ENCODE measurements at places on chromosomes 2 and 18.

DNA sequence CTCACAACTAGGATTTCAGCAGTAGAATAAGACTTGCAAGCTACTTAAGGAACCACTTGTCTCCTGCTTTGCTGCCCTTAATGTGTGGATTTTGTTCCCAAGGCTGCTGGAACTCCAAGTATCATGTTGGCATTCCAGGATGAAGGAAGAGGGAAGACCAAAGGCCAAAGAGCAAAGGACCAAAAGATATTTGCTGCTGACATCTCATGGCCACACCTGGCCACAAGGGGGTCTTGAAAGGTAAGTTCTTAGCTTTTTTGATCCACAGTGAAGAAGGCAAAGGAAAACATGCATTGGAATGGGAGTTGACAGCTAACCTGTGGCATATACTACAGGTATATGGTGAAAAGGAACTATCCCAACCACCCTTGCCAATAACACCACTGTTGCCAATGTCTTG is 3.9 kb upstream of the MATN3 start:
- DNase-seq, result no peak

- DNase-seq, result no peak
Observed at GRCh38 chr2:56522605-56523089, 338.9 kb downstream of the CCDC85A start.

- no peak for DNase-seq
Observed at GRCh38 chr2:46862514-46862913, 53.1 kb downstream of the MCFD2 start.

DNA sequence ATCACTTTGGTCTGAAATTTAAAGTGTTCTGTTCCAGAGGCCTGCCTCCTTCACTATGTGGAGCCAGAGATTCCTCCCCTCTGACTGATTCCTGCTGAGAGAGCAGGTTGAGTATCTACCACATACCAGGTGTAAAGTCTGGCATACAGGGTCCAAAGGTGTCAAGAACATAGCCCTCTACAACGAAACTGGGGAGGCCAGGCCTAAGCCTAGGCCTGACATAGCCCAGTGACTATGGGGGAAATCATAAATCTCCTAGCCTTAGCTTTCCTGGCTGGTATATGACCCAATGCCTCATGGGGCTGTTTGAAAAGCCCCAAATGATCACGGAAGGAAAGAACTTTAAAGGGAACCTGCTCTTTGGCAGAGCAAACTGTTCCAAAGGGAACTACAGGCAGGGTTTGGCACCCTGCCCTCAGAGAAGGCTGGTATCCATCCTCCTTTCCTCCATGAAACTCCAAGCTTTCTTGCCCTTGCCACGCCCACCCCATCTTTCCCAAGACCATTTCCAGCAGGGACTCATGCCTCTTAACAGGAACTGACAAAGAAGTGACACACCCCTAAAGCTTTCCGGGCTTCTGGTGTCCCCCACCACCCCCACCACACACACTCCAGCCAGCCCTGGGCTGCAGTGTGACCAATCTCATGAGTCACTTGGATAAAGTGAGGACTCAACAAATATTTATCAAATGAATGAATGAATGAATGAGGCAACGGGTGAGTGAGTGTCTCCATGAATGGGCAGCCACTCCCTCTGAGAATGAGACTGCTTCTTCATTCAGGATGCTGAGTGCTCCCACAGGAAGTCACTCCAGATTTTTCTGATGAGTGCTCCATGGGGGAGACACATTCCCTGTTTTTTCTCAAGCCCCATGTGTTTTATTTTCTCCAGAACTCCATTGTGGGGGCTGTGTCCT is 114.5 kb upstream of the STPG4 start:
- DNase-seq, result no peak

DNA sequence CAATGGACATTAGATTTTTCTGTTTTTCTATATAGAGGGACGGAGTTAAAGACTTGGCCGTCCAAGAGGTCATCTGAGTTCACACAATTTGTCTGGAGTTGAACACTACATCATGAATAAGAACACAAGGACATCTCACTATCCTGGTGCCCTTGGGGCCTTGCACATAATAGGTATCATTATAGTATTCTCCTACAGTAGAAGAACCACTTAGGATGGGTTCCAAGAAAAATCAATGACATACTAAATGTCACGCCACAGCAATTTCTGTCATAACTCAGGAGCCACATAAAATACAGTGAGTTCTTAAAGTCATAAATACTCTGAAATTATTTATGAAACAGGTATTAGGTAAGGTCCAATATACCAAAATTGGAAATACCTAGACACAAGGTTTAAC is 154.4 kb downstream of the NCKAP5 start:
- DNase-seq, result no peak

- no peak for DNase-seq
Observed at GRCh38 chr2:226337941-226338600, 461.5 kb downstream of the IRS1 start.

DNA sequence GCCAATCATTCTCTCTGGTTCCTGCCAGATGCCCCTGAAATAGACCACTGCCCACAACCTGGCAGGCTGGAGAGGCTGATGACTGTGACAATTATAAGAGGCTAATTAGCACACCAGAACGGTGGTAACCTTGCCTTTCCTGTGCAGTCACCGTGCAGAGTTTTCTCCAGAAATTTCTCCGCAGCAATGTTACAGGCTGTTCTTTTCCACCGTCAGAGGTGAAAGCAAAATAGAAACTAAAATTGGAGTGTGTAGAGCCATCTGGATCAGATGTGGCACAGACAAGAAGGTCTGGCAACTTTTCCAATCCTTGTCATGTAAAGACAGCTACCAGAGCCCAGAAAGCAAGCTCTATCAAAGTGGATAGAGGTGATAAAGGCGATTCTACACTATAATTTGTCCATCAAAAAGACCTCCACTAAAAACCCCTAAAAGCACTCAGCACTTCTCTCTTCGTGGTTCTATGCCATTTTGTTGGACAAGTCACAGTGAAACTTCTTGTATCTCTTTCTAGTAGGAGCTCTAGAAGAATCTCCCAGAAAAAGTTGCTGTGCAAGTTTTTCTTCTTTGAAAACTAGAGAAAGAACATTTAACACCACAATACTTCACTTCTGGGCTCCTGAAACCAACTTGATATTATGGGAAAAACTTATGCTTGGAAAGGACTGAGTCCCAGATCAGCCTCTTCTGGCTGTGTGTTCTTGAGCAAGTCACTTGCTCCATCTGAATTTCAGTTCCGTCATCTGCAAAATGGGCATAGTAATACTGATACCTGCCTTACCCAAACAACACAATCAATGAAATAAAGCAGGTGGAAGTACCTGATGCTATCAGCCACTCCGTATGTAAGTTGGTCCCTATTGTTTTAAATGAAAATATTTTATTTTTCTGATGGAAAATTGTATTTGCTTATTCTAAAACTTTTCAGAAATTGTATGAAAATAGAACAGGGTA is 295.6 kb upstream of the DLGAP1 start:
- no peak for DNase-seq

DNA sequence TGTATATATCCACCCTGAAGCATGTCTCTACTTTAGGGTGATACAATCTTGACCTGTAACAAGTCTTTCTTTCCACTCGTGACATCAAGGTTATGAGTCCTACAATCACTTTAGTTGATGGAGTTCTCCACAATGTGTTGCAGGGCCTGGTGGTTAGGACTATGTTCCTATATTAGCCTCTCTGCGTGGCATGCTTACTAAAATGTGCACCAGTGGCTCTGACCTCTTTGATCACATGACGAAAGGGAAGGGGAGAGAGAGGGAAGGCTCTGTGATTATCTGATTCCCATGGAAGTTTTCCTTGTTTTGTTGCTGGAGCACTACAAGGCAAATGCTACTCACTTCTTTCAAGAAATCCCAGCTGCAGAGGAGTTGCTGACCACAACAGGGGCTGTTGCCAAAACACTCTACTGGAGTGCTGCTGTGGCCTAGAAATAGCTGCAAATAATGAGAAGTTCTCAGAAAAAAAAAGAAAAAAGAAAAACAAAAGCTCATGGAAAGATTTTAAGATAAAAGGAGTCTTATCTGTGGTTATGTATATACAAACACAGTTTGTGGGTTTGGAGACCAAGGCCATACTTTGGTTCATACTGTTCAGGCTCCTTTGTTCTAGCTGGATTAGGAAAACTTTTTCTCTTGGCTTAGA is 272.8 kb upstream of the MMADHC start:
- DNase-seq, result no peak

DNA sequence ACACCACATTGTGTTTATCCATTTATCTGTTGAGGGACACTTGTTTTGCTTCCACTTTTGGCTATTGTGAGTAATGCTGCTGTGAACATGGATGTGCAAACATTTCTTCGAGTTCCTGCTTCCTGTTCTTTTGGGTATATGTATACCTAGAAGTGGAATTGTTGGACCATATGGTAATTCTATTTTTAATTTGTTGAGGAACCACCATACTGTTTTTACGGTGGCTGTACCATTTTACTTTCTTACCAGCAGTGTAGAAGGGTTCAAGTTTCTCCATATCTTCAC is 23.1 kb downstream of the ANXA4 start:
- DNase-seq, result no peak

GRCh38 chr2:46471-47345 is at the start of gene FAM110C:
TSS of gene FAM110C (minus strand) at chr2:46505. CDS start at chr2:46385, 120 bp downstream.
- DNase-seq, result no peak

GRCh38 chr18:36770315-36770946 is 58.4 kb downstream of the TPGS2 start:
- DNase-seq, result no peak

DNA sequence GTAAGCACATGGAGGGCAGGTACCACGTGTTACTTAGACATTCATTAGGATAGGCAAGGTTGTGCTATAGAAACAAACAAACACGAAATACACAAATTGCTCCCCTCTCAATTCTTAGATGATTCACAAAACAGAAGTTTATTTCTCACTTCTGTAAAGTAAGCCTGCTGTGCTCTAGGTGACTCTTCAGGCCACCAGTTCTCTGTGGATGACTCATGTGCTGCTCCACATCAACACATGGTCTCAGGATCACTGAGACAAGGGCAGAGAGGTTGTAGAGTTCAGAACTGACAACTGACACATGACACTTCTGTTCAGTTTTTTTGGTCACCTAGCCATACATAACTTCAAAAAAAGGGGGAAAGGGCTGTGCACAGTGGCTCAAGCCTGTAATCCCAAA is 70.6 kb downstream of the DAW1 start:
- DNase-seq, result no peak

DNA sequence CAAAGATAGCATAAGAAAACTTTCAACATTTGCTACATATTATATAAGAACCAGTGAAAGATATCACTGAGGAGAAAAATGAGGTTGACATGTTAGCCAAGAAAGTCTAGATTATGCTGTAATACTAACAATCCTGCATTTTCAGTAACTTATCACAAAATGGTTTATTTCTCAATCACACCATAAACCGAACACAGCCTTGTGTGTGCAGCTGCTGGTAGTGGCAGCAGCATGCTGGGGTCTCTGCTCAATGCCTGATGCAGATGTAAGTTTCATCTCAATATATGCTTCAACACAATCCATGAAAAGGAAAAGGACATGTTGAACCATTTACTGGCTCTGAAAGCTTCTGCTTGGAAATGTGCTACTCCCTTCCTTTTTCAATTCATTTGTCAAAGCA is 376.3 kb downstream of the GPD2 start:
- no peak for DNase-seq

- no peak for DNase-seq
Observed at GRCh38 chr2:37767959-37768925, 96.8 kb upstream of the CDC42EP3 start.

DNA sequence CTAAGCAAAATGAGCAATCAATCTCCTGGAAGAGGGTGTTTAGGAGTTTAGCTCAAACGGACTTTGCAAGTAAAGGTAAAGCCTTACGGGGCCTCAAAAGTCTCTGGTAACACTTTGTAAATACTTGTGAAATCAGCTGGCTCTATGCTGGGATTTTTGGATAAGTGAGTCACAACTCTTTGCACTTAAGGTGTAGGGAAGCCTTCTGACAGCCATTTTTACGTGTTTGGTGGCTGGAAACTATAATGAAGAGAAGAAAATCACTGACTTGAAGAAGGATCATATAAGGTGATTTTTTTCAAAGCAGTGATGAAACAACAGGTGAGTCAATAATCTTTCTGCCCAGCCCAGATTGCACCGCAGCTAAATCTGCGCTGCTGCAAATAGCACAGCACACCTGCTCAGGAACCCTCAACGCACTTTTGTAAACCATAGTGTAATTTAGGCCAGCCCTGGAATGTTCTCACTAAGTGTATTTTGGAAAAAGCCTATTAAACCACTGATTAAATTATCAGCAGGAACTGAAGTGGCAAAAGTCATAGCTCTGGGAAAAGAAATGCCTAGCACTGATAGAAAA is 218.8 kb downstream of the AGPS start:
- no peak for DNase-seq

GRCh38 chr2:1088940-1089339 is 138.3 kb downstream of the SNTG2 start:
- DNase-seq, result no peak

- DNase-seq, result no peak
Observed at GRCh38 chr2:131657895-131658768, 130.4 kb downstream of the CCDC74A start.

GRCh38 chr2:219296142-219296541 is 13.1 kb downstream of the PTPRN start:
- DNase-seq, result no peak

GRCh38 chr2:145258903-145259579 is 739.1 kb upstream of the ZEB2 start:
- DNase-seq, result no peak

DNA sequence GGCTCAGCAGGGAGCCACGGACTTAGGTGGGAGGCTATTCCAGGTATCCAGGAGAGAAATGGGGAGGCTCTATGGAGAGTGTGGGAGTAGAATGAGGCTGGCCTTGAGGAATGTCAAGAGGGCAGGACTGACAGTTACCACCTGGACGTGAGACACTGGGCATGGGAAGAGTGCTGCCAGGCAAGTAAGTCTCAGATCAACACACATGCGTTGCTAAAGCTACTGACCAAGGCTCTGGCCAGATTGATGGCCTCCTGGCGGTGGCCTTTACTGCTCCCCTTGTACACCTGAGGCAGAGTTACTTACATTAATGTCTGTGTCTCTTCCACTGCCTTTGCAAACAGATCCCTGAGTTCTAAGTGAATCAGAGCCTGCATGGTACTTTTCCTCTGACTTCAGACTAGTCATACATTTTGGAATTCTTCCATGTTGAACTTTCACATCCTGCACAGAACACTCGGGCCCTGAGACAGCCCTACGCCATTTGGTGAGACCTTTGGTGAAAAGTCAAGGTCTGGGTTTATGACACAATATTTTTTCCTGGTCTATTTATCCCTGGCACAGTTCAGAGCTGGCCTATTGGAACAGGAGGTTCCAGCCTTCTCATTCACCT is 398.8 kb upstream of the TRIB2 start:
- no peak for DNase-seq

GRCh38 chr18:29301048-29301447 is 1124.1 kb upstream of the CDH2 start:
- DNase-seq, result no peak

GRCh38 chr2:48253301-48253700 is 276.7 kb upstream of the STON1 start:
- no peak for DNase-seq

- no peak for DNase-seq
Observed at GRCh38 chr2:29530281-29530680, 391.1 kb downstream of the ALK start.

GRCh38 chr2:180644709-180645108 is 335.7 kb upstream of the UBE2E3 start:
- no peak for DNase-seq

- DNase-seq, result no peak
Observed at GRCh38 chr18:44855681-44856080, 175.0 kb downstream of the SETBP1 start.

GRCh38 chr18:79754022-79754761 is 43.5 kb upstream of the KCNG2 start:
- DNase-seq, result no peak
